T1000 (cell line): ENCODE measurements at places on chromosomes 5 and 9.

DNA sequence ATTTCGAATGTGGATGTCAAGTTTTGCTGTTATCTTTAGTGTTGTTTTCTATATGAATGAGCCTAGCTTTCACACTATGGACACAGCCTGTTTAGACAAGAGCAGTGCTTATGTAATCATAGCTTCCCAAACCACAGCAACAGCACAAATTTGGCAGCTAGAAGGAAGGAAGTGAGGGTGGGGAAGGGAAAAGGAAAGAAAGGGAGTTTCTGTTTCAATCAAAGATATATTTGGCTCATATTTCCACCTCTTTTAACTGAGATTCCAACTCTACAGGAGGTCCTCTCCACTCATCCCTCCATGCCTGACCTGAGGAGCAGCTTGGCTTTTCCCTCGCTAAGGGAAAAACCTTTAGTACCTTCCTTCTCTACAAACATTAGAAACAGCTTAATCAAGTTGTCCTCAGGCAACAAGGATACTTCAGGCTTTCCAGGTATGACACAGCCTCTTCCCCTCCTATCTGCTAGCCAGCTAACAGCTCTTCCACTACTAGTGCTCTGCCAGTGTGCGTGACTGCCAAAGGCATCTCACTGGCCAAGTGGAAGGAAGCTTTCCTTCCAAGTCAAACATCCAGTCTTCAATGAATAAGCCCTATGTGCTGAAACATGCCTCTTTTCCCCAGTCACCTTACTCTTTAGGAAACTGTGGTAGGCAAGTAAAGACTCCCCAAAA, 268.6 kb upstream of the PTGER4 start:
- DNase-seq, result no peak

DNA sequence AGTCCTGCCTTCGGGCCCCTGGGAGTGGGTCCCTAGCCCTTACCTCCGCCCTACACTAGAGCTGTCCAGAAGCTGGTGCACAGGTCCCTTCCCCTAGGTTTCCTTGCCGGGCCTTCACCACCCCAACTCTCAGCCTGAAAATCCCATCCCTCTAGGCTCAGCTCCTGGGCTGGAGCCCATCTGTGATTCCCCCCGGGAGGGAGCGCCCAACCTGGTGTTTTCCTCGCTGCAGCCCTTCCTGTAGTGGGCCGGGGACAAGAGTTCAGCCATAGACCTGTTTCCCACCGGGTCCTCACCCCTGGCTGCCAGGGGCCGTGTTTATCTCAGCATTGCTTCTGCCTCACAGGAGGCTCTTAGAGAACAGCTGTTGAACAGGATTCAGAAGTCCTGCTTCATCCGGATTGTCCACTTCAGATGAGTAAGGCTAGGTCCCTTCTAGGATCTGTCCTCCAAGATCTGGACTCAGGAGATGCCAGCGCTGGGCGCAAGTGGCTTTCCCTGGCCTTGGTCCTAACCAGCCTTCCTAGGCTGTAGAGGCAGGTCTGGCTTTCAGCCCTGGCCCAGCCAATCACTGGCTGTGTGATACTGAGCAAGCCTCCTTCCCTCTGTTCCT, 965 bp downstream of the GLIPR2 start:
- DNase-seq, result no peak

DNA sequence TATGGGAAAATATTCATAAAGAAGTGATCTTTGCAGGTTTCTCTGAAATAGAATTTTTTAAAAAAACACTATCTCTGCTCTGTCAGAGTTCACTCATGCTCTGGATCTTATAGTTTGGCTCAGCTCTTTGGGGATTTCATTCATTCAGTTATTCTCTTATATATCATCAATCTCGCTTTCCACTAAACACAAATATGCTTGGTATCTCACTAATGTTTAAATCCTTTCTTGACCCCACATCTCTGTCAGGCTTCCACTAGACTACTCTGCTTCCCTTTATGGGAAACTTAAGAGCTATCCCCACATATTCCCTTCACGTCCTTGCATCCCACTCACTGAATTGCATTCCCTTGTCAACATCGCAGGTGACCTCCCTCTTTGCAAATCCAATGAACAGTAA, 396.1 kb downstream of the ENC1 start:
- DNase-seq, result no peak

GRCh38 chr5:79205965-79206364, 30.0 kb upstream of the JMY start:
- DNase-seq, result no peak

DNA sequence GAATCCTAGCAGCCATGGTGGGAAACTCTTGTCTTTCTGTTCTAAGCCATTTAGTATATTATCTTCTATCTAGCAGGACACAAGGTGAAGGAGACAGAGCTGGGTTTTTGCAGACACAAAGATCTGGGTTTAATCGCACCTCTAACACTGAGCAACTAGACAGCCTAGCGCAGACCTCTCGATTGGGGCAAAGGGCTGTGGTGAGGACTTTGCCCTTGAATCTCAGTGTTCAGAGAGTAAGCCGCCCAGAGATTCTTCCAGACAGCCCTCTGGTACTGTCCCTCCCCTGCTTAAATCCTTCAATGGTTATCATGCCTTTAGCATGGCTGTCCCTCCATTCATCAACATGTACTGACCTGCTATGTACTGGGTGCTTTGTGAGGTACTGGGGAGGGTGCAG, 128.1 kb downstream of the CRB2 start:
- DNase-seq, result no peak

DNA sequence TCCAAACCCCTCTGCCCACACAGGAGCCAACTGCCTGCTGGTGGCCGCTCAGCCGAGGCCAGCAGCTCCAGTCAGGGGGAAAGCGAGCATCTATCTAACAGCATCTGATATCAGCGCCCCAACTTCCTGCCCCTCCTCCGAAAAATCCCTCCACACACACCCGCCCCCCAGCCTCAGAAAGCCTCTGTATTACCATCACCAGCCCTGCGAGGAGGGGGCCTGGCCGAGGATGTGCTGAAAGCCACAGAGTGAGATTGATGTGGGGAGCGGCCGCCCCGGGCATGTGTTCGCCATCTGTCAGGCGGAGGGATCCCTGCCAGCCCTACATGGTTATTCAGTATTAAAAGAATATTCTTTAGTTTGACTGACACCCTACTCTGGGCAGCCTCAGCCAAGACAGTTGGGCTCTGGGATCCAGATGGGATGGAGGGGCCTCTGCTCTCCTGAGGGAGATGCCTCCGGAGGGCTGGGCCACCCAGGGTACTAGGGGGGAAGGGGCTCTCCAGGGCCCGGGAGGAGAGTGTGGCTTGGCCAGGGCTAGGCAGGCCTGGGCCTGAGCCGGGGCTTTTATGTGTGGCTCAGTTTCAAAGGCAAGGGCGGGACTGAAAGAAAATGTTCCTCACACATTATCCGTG, 98.0 kb downstream of the HSD17B3 start:
- DNase-seq, result no peak

GRCh38 chr5:72288924-72289323, 31.1 kb downstream of the MRPS27 start:
- DNase-seq, result no peak

GRCh38 chr9:8860925-8861324, 1061.3 kb upstream of the DMAC1 start:
- no peak for DNase-seq

DNA sequence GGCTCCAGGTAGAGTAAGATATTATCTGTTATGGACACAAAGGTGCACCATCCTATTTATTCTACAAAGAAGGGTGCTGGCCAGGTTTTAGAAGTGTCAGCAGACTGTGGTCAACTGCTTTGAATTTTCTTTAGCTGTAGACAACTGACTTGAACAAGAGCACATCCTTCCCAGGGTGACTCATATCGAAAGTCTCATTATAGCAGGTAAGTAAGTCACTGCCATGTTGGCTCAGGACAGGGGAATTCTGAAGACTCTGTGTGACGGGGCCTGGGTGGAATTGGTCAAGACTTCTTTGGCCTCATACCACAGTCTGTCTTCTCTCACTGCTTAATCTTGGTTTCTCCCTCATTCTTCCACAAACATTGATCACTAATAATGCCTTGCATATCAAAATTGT, 214.5 kb upstream of the CDH9 start:
- DNase-seq, result no peak

DNA sequence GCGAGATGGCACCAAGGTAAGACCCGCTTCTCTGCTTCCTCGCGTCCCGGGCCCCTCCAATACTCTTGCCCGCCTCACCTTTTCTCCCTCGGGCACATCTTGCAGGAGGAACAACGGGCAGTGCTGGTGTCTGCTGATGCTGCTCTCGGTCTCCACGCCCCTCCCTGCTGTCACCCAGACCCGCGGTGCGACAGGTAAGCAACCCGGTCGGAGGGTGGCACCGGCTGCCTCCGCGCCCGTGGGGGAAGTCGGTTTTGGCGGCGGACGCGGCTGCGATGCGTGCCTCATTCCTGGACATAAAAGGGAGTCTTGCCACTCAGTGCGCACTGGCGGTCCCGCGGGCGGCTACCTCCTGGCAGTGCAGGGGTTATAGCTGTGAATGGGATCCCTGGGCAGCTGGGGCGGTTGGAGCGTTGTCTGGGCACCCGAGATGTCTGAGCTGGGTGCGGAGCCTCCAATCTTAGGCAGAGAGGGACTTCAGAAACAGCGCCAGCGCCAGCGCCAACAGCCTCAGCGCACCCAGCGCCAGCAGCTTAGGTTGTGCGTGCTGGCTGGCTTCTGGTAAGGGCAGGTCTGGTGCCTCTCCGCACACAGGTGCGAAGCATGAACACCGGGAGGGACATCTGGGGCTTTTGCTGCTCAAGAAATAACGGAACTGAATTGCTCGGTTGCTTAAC, 488 bp downstream of the COL15A1 start:
- no peak for DNase-seq

GRCh38 chr5:177471610-177472356, 1.7 kb downstream of the DBN1 start:
- no peak for DNase-seq

GRCh38 chr5:177311392-177311722, 341 bp downstream of the MXD3 start:
- DNase-seq, result no peak

DNA sequence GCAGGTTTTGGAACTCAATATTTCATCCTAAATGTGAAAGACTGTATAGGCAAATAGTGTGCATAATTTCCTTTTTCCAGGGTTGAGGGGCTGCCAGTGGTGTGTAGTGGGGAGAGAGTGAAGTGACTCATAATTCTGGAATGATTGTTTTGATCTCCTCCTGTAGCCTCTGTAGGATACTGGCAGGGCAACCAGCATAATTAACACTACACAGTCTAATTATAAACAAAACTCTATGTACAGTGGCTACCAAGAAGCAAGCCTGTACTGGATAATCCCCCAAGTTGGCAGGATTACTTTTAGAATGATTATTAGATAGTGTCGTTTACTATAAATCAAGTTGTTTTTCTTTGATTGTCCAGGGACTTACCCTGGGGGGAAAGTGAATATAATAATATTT, 32.2 kb downstream of the LNPEP start:
- DNase-seq, result no peak

DNA sequence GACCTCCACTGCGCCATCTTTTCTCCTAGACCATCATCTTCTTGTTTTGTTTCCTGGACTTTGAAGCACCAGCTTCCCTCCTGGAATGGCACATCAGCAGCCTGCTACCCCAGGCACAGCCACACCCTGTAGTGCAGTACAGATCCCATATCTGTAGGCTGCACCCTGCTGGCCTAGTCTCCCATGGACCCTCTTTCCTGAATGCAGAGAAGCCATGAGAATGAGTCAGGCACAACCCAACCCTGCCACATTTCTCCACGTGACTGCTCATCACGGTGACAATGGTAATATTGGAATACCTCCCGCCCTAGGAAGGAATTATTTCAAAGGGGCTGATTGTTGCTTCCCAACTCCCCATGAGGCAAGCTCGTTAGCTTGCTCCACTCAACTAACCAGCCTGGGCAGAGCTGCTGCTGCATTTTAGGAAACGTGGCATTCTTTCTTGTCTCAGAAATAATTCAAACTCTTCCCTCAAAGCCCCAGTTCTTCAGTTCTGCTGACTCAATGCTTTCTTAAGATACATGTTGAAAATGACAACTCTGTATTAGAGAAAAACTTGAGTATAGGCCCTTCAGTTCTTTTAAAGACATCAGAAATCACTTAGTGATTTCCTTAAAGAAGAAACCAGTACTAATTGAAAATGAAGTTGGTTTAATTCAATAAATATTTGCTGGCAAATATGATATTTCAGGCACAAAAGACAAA, 328.1 kb downstream of the MLLT3 start:
- no peak for DNase-seq

- DNase-seq, result no peak
Observed at GRCh38 chr5:96493219-96493790, 60.3 kb upstream of the PCSK1 start.
